Stimulated activated naive B cell treated with anti-CD40 and anti-IgM and Interleukin-4, amounts not matched to agents 10 μg/mL and 1 μg/mL and 100 μg/mL, for 72 hours (primary cell): ENCODE measurements at places on chromosomes 11 and 22.

DNA sequence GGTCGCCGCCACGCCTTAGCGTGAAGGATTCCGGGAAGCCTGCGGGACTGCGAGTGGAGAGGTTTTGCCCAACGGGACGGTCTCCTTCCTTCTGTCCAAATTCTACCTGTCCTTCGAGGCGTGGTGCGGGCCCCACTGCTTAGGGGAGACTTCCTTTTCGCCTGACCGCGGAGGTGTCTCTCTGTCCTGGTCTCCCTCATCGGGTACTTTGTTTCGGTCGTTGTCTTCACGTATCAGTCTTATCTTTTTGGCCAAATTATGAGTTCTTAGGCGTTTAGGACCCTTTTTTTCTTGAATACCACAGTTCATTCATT lies 388 bp downstream of the HINFP start:
- H3K4me1 ChIP-seq: peaks cover 34% of the 10 kb centered on the region
- H3K36me3 ChIP-seq: peaks cover 21% of the 10 kb centered on the region
- H3K27ac ChIP-seq: peak overlapping the region; percentile 68

GRCh38 chr11:131622193-131622592 lies 251.8 kb downstream of the NTM start:
- no peak overlapping the region for H3K4me3 ChIP-seq
- DNase-seq: no peak
- H3K27ac ChIP-seq: no peak overlapping the region
- H3K36me3 ChIP-seq: no peaks in the 10 kb centered on the region

- H3K36me3 ChIP-seq: peaks cover 36% of the 10 kb centered on the region
- peaks cover 31% of the 10 kb centered on the region for H3K4me1 ChIP-seq
- H3K27ac ChIP-seq: peak overlapping the region; percentile 95
- peak overlapping the region; percentile 99 for H3K4me3 ChIP-seq
Observed at GRCh38 chr11:9574622-9575259, 1.3 kb downstream of the WEE1 start.

- no peaks in the 10 kb centered on the region for H3K4me1 ChIP-seq
- H3K27ac ChIP-seq: no peak overlapping the region
- H3K27me3 ChIP-seq: no peaks in the 10 kb centered on the region
Observed at GRCh38 chr11:104095791-104096190, 59.4 kb downstream of the DDI1 start.

DNA sequence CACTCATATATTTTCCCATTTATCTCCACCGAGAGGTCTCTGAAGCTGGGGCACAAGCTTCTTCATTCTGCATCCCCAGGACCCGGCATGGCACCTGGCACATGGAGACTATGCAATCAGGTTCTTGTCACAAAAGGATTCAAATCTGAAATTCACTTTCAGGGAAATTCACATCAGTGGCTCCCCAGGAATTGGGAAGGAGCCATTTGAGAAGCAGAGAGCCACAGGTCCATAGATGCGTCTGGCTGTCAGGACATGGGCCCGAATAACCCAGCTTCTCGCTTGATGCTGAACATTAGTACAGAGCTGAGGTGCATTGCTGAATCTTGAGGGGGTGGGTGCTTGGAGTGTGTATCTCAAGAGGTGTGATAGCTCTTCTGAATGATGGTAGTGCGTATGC lies 82.5 kb downstream of the TSPAN18 start:
- no peak overlapping the region for H3K4me3 ChIP-seq
- peaks cover 27% of the 10 kb centered on the region for H3K27me3 ChIP-seq
- no peak overlapping the region for H3K27ac ChIP-seq

- H3K4me3 ChIP-seq: no peak overlapping the region
- DNase-seq: no peak
- no peaks in the 10 kb centered on the region for H3K36me3 ChIP-seq
- no peak overlapping the region for H3K27ac ChIP-seq
Observed at GRCh38 chr22:21022955-21023614, 8.1 kb downstream of the P2RX6 start.

- peaks cover 12% of the 10 kb centered on the region for H3K27me3 ChIP-seq
- H3K4me3 ChIP-seq: no peak overlapping the region
- no peak overlapping the region for H3K27ac ChIP-seq
- no peak for DNase-seq
- no peaks in the 10 kb centered on the region for H3K4me1 ChIP-seq
- H3K36me3 ChIP-seq: no peaks in the 10 kb centered on the region
Observed at GRCh38 chr11:33500861-33501479, 199.7 kb downstream of the C11orf91 start.

DNA sequence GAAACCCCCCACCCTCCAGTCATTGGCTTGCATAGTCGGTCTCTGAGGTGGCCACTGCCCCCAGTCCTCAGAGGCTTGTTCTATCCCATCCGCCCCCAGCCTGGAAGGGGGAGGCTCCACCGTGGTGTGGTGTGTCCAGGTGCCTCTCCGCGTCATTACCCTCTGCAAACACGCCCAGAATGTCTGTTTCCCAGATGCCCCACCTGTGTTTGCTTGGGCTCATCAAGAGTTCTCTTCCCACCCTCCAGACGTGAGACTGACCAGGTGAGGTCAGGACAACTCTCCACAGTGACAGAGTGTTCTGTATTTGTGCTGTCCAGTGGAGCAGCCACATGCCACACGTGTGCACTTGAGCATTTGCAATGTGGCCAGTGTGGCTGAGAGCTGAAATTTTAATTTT lies 24.9 kb downstream of the LRRC10B start:
- H3K27me3 ChIP-seq: peaks cover 39% of the 10 kb centered on the region
- no peaks in the 10 kb centered on the region for H3K36me3 ChIP-seq
- peaks cover 2% of the 10 kb centered on the region for H3K4me1 ChIP-seq
- H3K4me3 ChIP-seq: no peak overlapping the region

DNA sequence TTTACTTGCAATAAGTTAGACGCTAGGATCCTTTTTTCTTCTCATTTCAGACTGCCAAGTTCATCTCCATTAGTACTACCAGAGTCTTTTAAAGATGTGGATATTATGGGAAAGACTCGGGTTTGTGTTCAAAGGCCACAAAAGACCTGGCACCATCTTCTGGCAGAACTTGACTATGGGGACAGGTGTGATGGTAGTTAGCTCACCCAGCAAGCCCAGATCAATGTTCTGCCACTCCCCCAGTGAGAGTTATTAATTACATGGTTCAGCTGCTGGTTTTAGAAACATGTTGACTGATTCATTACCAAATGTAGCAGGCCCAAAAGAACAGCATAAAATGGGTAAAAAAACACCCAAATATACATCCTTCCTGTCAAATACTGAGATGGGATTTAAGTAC lies 333.5 kb upstream of the PITPNB start:
- H3K27ac ChIP-seq: no peak overlapping the region
- no peak overlapping the region for H3K4me3 ChIP-seq
- DNase-seq: no peak
- H3K4me1 ChIP-seq: no peaks in the 10 kb centered on the region
- no peaks in the 10 kb centered on the region for H3K27me3 ChIP-seq
- no peaks in the 10 kb centered on the region for H3K36me3 ChIP-seq

DNA sequence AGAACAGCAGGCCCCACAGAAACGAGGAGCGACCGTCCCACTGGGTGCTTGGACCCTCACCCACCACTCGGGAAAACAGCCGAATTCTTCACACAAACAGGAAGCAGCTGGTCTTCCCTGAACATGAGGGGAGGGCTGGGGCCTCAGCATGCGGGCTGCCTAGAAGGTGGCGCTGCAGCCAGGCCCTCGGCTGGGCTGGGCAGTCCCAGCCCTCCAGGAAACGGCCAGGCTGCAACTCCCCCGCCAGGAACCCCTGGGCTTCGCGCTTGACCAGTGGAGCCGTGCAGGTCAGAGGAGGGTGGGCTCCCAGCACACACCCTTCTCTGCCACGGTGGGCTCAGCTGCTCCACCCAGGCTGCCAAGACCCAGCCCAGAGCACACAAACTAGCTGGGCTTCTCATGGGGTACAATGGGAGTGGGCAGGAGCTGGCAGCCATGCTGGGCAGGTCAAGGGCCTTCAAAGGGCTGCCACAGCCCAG lies 29.6 kb downstream of the IGF2 start:
- H3K4me1 ChIP-seq: peaks cover 2% of the 10 kb centered on the region
- H3K27me3 ChIP-seq: peaks cover 12% of the 10 kb centered on the region
- no peak for DNase-seq
- no peak overlapping the region for H3K4me3 ChIP-seq
- no peaks in the 10 kb centered on the region for H3K36me3 ChIP-seq
- no peak overlapping the region for H3K27ac ChIP-seq

DNA sequence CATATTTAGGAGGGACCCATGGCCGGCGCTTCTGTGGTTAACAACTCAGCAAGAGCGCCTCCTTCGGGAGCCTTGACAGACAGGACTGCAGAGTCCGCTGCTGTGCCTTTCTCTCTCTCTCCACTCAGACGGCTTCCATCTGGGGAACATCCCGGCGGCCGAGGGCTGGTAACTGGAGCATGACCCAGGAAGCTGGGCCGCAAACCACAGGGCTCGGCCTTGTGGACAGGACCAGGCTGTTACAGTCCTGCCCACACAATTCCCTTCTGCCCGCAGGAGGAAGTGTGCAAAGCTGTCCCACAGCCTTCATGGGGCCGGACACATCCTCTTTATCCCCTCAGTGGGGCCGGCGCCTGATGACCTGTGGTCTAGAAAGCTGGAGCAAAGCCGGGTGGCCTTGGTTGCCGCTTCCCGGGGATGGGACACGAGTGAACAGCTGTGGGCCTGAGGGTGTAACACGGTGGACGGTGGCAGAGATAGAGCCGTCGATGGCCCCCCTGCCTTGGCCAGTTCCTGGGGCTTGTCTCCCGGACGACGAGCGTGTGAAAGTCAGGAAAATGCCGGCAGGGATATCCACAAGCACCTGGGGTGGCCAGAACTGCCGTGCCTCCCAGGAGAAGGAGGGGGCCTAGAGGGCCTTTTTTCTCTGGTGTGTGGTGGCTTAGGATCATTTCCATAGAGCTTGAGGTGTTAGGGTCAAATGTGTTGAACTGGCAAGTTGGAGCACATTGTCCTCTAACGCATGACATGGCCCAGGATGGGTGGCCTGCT lies 50.1 kb downstream of the FBLN1 start:
- H3K4me1 ChIP-seq: peaks cover 4% of the 10 kb centered on the region
- no peak overlapping the region for H3K27ac ChIP-seq
- no peaks in the 10 kb centered on the region for H3K36me3 ChIP-seq
- no peak overlapping the region for H3K4me3 ChIP-seq
- DNase-seq: no peak

- no peak overlapping the region for H3K4me3 ChIP-seq
- no peaks in the 10 kb centered on the region for H3K4me1 ChIP-seq
- no peak overlapping the region for H3K27ac ChIP-seq
- DNase-seq: no peak
Observed at GRCh38 chr22:27331526-27332281, 469.9 kb downstream of the MN1 start.

DNA sequence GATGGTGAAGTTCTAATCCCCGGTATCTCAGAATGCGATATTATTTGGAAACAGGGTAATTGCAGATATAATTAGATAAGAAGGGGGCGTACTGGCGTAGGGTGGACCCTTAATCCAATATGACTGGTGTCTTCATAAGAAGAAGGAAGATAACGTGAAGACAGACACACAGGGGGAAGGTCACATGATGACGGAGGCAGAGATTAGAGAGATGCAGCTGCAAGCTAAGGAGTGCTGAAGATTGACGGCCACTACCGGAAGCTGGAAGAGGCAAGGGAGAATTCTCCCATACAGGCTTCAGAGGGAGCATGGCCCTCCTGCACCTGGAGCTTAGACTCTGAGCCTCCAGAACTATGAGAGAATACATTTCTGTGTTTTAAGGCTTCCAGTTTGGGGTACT lies 54.8 kb downstream of the MIAT start:
- no peaks in the 10 kb centered on the region for H3K27me3 ChIP-seq
- H3K4me1 ChIP-seq: peaks cover 14% of the 10 kb centered on the region
- no peak for DNase-seq
- no peak overlapping the region for H3K4me3 ChIP-seq

GRCh38 chr11:30171661-30172060 lies 59.2 kb upstream of the FSHB start:
- no peak for DNase-seq
- no peaks in the 10 kb centered on the region for H3K4me1 ChIP-seq
- H3K36me3 ChIP-seq: no peaks in the 10 kb centered on the region
- no peak overlapping the region for H3K4me3 ChIP-seq

DNA sequence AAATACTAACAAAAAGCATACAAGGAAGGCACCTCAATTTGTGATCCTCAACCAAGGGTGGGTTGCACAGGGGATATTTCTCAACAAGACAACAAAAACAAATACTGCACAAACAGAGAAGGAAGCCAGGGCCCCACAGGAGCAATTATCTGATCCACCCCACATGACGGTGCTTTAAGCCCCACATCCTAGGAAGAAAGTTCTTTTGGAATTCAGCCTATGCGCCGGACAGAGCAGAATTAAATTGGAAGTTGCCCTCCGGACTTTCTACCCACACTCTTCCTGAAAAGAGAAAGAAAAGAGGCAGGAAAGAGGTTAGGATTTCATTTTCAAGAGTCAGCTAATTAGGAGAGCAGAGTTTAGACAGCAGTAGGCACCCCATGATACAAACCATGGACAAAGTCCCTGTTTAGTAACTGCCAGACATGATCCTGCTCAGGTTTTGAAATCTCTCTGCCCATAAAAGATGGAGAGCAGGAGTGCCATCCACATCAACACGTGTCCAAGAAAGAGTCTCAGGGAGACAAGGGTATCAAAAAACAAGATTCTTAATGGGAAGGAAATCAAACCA lies 40.6 kb downstream of the OSBP start:
- H3K27me3 ChIP-seq: no peaks in the 10 kb centered on the region
- H3K27ac ChIP-seq: no peak overlapping the region
- no peak overlapping the region for H3K4me3 ChIP-seq
- no peak for DNase-seq

DNA sequence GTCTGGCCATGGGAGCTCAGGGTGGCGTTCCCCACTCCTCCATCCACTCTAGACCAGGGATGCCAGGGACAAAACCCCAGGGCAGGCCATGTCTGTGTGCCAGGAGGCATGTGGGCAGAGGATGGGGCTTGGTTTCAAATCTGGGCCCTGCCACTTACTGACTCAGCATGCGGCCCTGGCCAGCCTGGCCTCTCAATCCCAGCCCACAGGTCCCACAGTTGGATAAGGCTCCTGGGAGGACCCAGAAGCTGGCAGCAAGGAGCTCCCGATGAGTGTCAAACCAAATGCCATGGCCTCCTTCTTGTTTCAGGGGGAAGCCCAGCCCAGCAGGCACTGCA lies 1290.4 kb downstream of the BRD1 start:
- peaks cover 5% of the 10 kb centered on the region for H3K27me3 ChIP-seq
- no peak overlapping the region for H3K4me3 ChIP-seq
- no peak for DNase-seq

DNA sequence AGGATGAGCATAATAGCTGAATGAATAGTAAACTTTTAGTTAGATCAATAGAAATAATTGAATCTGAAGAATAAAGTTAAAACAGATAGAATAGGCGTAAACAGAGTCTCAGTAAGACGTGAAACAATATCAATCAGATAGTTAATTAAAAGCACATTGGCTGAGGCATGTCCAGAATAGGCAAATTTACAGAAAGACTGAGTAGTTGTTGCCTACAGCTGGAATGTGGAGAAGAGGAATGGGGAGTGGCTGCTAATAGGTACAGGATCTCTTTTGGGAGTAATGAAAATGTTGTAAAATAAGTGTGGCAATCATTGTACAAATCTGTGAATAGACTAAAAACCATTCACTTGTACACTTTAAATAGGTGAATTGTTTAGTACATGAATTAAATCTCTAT lies 36.3 kb upstream of the ME3 start:
- H3K4me3 ChIP-seq: no peak overlapping the region
- H3K36me3 ChIP-seq: peaks cover 2% of the 10 kb centered on the region
- no peaks in the 10 kb centered on the region for H3K4me1 ChIP-seq
- H3K27me3 ChIP-seq: peaks cover 6% of the 10 kb centered on the region
- DNase-seq: no peak
- H3K27ac ChIP-seq: no peak overlapping the region
